Small intestine (tissue), 16 donors: ENCODE measurements at places on chromosomes 7 and 10.
A peak's percentile ranks its signal among the peaks of the same experiment; 100 is the strongest.

DNA sequence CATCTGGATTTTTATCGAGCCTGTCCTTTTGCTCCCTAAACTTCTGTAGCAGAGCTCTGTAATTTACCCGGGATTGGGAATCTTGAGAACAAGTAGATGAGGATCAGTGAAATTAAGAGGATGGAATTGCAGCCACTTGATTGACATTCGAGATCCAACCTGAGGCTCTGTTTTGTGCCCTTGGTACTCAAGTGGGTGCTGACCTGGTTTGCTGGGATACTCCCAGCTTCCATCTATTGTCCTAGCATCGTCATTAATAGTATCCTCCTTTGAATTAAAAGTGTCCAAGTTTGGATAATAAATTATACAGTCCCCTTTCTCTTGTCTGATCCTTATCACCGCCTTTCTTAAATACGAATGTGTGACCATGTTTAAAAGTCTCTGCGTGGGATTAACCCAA lies 17.1 kb downstream of the CELF2 start:
- DNase-seq: no peak

DNA sequence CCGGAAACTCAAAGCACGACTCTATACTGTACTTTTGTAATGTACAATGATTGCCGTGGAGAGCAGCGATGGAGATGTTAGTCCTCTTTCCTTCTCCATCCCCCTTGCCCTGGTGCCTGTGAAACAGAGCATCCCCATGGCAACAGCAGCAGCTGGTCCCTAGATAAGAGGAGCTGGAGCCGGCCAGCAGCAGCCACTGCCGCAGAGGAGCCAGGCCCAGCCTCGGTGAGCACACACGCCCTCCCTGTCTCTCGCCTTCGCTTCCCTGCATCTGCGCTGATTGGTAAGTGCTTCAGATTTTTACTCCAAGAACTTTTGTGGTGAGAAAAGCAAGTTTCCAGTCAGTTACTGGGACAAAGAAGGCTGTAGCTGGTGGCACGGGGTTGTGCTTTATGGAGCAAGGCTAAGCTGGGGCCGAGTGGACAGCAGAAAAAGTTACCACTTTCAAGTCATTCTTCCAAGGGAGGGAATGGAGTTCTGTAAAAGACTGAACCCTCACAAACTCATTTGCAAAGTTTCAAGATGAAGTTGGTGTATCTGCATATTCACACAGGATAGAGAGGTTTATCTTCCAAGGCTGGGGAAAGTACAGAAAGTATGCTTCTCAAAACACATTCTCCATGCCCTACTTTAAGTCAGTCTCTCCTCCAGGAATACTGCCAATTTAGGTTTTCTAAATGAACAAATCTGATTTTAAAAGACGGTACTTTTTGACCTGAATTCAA lies at the start of gene PPP1R17:
TSS of gene PPP1R17 (plus strand) at position 192 of the 725 bp plus-strand sequence. CDS start 5,227 bp downstream, outside the sequence.
- DNase-seq: no peak

GRCh38 chr10:8103543-8103942 lies 49.1 kb downstream of the GATA3 start:
- no peak for DNase-seq

- peak; percentile 91 for DNase-seq
These were observed 6.4 kb downstream of the MAFK start for GRCh38 chr7:1536743-1537534.

GRCh38 chr7:112019932-112020331 lies 186.3 kb downstream of the DOCK4 start:
- no peak for DNase-seq

DNA sequence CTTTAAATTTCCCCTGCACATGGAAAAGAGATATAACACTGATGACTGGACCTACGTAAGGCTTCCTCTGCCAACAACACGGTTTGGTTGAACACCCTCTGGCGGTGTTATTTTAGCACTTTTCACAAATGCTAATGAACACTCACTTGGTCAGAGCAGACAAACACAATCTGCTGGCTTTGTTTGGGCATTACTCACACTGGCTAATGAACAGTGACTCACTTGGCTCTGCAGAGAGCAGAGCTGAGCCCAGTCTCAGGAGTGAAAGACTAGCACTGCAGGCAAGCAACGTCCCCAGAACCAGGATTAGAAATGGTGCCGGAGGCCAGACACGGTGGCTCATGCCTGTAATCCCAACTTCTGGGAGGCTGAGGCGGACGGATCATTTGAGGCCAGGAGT lies 430.8 kb downstream of the PLXNA4 start:
- no peak for DNase-seq
